Neural crest cell (in vitro differentiated cells): ENCODE measurements at places on chromosomes 1 and 21. TPM values are rescaled to one million over a fixed set of nuclear protein-coding genes. Genes with fewer than 3 reads are reported as not detected.

GRCh38 chr21:33157303-33157702 lies 72.4 kb upstream of the IFNAR2 start:
- peaks cover 8% of the 10 kb centered on the region for H3K4me1 ChIP-seq
- H3K4me3 ChIP-seq, result no peak overlapping the region
- no peaks in the 10 kb centered on the region for H3K36me3 ChIP-seq
- no peak for DNase-seq
- no peak overlapping the region for H3K27ac ChIP-seq
- H3K27me3 ChIP-seq, result peaks cover 68% of the 10 kb centered on the region

GRCh38 chr1:30845237-30845903 lies 63.2 kb downstream of the SDC3 start:
- no peaks in the 10 kb centered on the region for H3K27me3 ChIP-seq
- H3K36me3 ChIP-seq, result no peaks in the 10 kb centered on the region
- DNase-seq, result no peak
- peak overlapping the region; percentile 94 for H3K27ac ChIP-seq

The SPRR2D gene
- not detected in 2 replicates for total RNA-seq

DNA sequence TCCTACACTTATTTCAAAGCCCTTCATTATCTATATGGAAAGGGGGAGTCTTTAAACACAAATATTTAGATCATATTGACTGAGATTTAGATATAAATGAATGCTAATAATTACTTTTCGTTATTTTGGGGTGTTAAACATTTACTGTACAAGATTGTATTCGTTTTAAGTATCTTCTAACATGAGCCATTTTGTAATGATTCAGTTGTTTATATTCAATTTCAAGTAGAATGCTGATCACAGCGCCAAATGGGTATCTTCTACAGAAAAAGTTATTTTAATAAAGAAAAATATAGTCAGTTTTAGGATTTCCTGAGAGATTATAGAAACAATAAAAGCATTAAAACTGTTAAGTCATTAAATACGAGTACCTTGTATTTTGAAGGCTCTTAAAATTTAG lies 104.5 kb upstream of the HNRNPU start:
- H3K4me3 ChIP-seq, result peak overlapping the region; percentile 92
- peak overlapping the region; percentile 97 for H3K27ac ChIP-seq
- H3K27me3 ChIP-seq, result no peaks in the 10 kb centered on the region
- H3K4me1 ChIP-seq, result peaks cover 45% of the 10 kb centered on the region
- DNase-seq, result no peak
- peaks cover 4% of the 10 kb centered on the region for H3K36me3 ChIP-seq

The NUDT4B gene
- not detected in 2 replicates for total RNA-seq

The NRDC gene
- 155 and 158 TPM in 2 replicates for total RNA-seq

DNA sequence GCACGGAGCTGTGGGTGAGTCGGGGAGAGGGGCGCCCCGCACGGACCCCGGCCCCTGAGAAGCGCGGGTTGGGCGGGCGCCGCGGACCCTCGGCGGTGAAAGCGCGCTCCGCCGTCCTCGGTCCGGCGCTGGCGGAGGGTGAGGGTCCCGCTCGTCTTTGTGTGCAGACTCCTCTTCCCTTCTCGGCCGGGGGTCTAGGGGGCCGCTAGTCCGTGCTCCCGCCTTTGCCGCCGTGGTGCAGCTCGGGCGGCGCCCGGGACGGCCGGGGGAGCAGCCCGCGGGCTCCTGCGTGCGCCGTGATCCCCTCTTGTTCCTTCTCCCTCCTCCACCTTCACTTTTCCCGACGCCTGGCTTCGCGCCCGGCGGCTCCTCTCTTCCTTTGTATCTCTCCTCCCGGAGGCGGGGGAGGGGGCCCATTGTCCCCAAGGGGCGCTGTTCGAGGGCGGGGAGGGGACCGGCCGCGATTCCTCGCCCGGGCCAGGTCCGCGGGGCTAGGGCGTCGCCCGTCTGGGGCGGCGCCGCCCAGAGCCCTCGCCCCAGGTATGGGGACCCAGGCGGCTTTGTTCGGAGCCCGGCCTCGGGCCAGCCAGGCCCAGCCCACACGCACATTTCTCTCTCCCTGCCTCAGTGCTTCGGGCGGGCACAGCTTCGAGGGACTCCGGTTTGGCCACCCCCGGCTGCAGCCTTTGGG lies 519 bp downstream of the FNBP1L start:
- peak overlapping the region; percentile 98 for H3K4me3 ChIP-seq
- H3K27me3 ChIP-seq, result no peaks in the 10 kb centered on the region
- no peaks in the 10 kb centered on the region for H3K36me3 ChIP-seq
- peaks cover 47% of the 10 kb centered on the region for H3K4me1 ChIP-seq
- H3K27ac ChIP-seq, result peak overlapping the region; percentile 99

The F5 gene
- not detected in 2 replicates for total RNA-seq

DNA sequence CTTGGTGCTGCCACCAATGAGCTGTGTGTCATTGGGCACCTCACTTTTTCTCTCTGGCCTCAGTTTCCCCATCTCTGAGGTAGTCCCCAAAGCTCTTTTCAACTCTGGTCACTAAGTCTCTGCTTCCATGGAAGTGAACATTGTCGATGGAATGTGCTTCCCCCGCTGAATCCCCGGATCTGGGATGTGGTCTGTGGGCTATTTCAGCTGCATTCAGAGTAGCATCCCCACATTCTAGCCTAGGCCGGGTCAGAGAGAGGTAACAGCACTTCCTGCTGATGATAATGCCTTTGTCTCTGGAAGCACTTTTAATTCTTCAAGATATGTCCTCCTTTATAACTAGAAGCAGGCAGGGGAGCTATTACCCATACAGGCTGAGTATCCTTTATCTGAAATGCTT lies 29.8 kb downstream of the RASSF5 start:
- no peak overlapping the region for H3K4me3 ChIP-seq
- no peak for DNase-seq
- H3K36me3 ChIP-seq, result no peaks in the 10 kb centered on the region
- peaks cover 2% of the 10 kb centered on the region for H3K27me3 ChIP-seq

The MARK1 gene
- total RNA-seq, result 14.2 and 14.6 TPM in 2 replicates
